ENCODE measurements at places on chromosomes 12 and 14.

DNA sequence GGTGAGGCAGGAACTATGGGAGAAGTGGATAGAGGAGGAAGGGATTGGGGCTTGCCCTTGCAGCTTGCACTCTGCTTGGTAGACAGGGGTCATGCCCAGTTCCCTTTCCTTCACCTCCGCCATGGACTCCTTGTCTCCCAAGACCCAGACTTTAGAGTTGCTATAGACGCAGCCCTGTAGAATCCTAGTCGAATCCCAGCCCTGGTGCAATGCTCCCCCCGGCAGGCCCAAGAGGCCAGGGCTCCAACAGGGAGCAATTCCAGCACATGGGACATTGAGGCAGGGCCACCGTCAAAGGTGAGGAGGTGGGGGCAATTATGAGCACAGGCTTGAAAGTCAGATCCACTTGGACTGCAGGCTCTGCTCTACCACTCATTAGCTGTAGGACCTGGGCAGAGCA, 29.5 kb upstream of the BCDIN3D start:
- DNase-seq: no peak

DNA sequence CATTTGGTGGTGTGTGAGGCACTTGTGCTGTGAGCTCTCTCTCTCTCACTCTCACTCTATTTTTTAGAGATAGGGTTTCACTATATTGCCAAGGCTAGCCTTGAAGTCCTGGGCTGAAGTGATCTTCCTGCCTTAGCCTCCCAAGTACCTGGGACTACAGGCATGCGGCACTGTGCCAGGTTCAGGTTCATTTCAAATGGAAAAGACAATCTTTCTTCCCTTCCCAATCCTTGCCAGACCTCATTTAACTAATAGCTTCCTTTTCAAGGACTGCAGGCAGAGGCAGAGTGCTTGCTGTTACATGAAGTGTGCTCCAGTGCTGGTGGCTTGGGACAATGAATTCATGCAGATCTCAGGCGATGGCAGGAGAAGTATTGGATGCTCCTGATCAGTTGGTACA, 73.2 kb upstream of the BICD1 start:
- no peak for DNase-seq

- DNase-seq: no peak
These were observed 15.3 kb downstream of the P2RX2 start for GRCh38 chr12:132633901-132634300.

GRCh38 chr14:72598306-72598705, 295.6 kb downstream of the DPF3 start:
- no peak for DNase-seq

DNA sequence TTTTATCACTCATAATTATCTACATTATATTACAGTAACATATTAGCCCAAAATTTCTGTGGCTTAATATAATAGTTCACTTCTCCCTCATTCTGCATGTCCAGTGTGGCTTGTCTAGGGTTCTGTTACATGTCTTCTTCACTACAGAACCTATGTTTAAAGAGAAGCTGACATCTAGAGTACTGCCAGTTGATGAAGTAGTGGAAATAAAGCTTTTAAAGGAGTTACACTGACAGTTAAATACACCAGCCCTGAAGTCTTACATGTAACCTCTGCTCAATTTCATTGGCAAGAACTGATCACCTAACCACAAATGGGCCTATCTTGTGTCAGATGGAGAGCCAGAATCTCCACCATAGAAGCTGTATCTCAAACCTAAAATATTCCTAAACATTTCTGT, 32.9 kb downstream of the RPS6KA5 start:
- DNase-seq: no peak

- DNase-seq: no peak
These were observed 2.8 kb downstream of the CARMIL3 start for GRCh38 chr14:24054646-24055045.

GRCh38 chr14:38989922-38990546, 113.0 kb downstream of the SEC23A start:
- no peak for DNase-seq

DNA sequence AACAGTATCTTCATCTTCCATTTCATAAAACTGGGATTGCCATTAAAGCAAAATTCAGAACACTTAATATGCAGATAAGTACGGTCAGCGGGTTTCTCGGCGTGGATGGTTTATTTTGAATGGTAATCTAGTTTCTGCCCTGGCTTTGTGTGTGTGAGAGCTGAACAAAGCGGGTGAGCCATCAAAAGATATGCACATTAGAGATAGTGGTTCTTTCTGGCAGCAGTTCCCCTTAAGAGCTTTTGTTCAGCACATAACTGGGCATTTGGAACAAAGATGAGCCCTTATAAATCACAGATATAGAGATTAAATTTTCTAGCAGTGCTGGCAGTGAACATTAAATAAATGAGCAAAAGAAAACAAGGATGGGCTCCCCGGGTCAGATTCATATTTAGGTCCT, 207.5 kb downstream of the CALM1 start:
- DNase-seq: no peak

DNA sequence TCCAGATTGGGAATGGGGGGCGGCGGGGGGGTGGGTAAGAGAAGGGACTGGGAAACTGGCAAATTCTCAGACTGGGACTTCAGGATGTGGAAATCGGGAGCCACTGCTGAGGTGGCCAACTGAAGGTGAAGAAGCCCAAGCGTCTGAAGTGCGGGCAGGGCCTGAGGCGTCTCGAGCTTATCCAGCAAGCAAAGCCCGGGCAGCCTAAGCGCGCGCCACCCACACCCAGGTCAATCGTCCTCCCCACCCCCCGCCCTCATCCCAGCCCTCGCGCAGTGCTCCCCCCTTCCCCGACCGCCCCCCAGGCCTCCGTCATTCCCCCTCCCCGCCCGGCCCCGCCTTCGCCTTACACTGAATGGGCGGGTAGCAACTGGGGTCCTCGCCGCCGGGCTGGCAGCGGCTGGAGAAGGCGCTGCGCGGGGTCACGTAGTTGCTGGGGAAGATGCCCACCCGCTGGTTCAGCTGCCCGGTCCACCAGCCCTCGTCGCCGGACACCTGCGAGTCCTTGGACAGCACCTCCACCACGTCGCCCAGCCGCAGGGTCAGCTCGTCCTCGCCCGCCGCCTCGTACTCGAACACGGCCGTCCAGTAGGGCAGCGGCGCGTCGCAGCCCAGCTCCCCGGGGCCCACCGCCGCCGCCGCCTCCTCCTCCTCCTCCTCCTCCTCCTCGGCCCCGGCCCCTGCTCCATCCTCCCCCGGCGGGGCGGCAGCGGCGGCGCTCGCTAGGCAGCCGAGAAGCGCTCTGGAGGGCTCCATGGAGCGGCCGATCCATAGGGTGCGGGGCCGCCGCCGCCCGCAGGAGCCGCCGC, 693 bp downstream of the MAP3K9 start:
- no peak for DNase-seq

GRCh38 chr14:104687601-104688504, 1.6 kb upstream of the INF2 start:
- peak; percentile 71 for DNase-seq

DNA sequence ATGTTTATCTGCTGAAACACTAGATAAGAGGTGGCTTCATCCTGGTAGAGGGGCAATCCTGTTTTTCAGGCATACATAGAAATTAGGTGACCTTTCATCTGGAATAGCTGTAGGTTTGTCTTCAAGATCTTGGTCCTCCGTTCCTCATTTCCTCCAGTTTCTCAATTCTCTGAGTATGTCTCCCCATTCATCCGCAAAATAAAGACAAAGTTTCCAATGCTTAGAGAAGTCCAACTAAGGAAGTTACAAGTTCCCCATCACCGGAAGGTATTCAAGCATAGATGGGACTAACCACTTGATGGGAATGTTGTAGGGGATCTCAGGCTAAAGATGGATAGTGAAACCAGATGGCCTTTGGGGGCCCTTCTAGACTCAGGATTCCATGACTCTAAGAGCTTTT, 34.3 kb downstream of the ERG28 start:
- DNase-seq: no peak

- DNase-seq: peak; percentile 48
These were observed 47.0 kb upstream of the SLC2A13 start for GRCh38 chr12:40152783-40153383.

DNA sequence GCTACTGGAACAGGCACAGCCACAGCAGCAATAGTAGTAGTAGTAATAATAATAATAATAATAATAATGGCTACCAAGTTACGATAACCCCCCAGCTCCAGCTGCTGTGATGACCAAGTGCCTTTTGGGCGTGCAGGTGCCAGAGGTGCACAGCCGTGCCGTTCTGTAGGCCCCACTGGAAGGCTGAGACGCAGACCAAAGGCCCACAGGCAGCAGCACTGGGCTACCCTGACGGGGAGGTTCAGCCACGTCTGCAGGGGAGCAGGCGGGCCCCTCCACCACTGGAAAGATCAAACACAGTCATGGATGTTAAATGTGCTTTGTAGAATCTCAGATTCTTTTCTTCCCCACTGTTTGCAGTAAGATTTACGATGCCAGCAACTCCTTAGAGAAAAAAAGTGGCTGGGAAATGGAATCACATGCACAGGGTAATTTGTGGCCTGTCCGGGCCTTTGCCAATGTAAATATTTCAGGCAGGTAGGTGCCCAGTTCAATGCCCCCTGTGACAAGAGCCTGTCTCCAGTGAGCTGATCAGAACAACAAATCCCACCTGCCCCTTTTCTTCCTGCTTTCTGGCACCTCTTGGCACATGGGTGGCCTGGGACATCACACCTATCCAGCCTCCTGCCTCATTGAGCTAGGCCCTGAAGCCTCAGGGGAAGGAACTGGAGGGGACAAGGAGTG, 32.6 kb downstream of the CCDC85C start:
- DNase-seq: no peak

GRCh38 chr12:14928931-14929330, 9.4 kb downstream of the ERP27 start:
- DNase-seq: peak; percentile 30

DNA sequence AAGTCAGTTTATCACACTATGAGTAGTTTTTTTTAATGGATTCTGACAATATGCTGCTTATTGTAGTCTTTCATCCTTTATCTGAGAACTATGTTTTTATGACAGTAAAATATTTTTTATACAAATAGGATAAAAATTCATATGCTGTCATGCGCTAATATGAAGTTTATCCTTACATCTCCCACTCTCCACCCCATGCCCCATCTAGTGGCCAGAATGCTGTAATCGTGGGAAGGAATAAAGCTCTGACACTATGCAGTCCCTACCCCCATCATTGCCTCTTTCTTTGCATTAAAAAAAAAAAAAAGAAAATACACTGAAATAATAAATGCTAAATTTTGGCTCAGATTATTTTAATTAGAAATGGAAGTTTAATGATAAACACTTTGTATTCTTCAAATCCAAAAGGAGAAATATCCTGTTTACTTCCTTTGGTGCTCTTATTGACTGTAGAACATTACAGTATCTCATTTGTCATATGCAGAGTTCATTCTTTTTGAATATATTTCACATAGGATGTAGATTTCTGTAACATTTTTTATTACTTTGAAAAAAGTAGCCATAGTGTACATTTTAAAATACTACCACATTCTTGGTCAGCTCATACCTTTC, 145.9 kb upstream of the SLCO1C1 start:
- DNase-seq: peak; percentile 72

DNA sequence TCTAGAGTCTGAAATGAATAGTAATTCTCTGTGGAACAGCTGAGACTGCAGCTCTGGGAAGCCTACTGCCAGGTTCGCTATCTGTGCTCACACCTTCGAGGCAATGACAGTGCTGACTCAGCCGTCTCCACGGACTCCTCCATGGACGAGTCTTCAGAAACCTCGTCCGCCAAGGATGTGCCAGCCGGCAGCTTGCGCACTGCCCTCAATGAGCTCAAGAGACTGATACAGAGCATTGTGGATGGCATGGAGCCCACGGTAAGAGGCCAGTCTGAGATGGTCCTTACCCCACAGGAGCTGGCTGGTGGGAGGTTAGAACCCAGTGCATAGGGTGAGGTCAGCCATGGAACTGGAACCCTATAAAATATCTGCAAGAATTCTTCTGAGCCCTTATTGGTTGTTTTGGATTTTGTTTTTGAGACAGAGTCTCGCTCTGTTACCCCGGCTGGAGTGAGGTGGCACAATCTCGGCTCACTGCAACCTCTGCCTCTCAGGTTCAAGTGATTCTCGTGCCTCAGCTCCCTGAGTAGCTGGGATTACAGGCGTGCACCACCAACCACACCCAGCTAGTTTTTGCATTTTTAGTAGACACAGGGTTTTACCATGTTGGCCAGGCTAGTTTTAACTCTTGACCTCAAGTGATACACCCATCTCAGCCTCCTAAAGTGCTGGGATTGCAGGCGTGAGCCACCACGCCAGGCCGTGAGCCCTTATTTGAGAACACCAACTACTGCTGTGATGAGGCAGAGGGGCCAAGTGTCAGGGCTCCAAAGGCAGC, 43.9 kb downstream of the RAB35 start:
- DNase-seq: no peak

- no peak for DNase-seq
These were observed 331.9 kb upstream of the RGS6 start for GRCh38 chr14:71600309-71600708.

DNA sequence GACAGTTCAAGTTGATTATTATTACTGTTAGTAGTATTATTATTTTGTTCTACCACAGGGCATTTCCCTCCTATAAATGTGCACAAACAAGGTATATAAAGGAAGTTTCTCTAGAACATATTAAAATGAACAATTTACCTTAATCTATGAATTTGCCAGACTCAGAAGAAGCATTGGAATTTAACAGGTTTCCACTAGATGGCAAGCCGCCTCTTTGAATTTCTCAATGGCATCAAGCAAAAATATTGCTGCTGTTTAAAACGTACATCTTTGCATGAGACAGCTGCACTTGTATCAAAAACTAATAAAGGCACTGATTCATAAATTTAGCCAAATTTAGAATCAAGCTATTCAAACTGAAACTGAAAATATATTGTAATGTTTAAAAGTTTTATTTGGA, 34.6 kb upstream of the MIS18BP1 start:
- DNase-seq: no peak

DNA sequence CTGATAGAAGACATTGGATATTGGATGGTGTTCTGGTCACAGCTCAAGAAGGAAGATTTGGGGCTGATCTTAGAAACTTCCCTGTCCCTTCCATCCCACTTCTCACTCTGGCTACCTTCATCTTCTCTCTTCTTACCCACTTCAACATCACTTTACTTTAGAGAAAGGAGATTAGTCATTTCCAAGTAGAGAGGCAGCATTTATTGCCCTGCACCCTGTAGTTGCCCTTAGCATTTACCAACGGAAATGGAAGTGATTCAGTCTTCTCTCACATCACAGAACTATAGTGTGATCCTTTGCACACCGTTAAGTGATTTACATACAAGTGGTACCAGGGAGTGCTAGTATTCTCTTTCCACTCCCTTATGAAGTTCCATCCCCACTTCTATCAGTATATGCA, 52.4 kb downstream of the PHLDA1 start:
- no peak for DNase-seq

- no peak for DNase-seq
These were observed 716.8 kb downstream of the LRFN5 start for GRCh38 chr14:42323426-42323825.

GRCh38 chr12:106648736-106649135, 65.9 kb downstream of the RFX4 start:
- no peak for DNase-seq

All from muscle of back (tissue), 13 donors.